ENCODE measurements at places on chromosomes 7 and 10.

DNA sequence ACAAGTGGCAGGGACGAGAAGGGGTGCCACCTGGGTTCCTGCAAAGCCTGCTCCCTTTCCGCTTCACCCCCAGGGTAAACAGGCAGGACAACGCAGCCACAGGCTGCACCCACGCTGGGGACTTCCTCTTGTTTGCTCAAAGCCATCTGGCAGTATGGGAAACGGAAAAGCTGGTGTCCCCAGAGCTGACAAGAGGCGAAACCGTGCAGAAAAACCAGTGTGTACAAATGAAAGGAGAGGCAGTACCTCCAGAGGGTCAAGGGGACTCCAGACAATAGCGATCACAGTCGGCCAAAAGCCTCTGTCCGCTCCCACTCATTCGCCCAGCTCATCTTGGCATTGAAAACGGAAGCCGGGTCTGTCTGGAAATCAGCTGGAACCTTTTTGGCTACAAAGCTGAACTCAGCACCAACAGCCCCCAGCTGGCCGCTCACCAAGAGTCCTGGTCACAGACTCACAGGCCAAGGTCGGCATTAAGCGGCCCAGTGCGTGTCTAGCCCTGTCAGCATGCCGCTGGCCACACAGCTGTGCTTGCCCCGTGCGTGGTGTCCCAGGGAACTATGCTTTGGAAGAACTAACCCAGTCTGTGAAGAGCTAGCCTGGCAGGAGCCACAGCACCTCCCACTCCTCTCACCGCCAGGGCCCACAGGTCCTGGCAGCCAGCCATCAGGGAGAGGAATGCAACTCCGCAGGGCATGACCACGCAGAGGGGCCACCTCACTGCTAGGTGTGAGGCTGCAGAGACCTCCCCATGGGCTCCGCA is 10.4 kb downstream of the TNS3 start:
- no peak for DNase-seq

GRCh38 chr10:23479798-23480473 is 41.1 kb downstream of the OTUD1 start:
- DNase-seq: no peak

- DNase-seq: no peak
These were observed 19.7 kb upstream of the CCSER2 start for GRCh38 chr10:84308481-84309304.

DNA sequence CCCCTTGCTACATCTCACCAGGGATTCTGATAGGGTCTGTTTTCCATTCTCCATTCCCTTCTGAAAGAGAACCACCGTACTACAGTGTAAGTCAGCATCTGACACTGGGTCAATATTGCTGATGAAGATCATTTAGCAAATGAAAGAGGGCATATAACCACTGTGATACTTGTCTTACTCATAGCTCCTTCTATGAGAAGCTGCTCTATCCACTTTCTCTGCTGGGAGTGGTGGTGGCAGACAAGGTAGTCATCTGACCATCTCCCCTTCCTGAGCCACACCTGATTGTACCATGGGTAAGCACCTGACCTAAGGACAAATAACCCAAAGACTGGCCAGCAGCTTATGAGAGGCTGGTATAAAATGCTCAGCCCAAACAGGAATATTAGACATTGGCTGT is 220.4 kb downstream of the DOCK4 start:
- DNase-seq: no peak

- no peak for DNase-seq
These were observed 267.4 kb downstream of the RNLS start for GRCh38 chr10:88315755-88316154.

- no peak for DNase-seq
These were observed 12.0 kb upstream of the AQP1 start for GRCh38 chr7:30899630-30900029.
